ENCODE measurements at places on chromosomes 11 and 22.

- no peak for DNase-seq
Measured at GRCh38 chr22:42021571-42021970, 23.0 kb downstream of the WBP2NL start.

DNA sequence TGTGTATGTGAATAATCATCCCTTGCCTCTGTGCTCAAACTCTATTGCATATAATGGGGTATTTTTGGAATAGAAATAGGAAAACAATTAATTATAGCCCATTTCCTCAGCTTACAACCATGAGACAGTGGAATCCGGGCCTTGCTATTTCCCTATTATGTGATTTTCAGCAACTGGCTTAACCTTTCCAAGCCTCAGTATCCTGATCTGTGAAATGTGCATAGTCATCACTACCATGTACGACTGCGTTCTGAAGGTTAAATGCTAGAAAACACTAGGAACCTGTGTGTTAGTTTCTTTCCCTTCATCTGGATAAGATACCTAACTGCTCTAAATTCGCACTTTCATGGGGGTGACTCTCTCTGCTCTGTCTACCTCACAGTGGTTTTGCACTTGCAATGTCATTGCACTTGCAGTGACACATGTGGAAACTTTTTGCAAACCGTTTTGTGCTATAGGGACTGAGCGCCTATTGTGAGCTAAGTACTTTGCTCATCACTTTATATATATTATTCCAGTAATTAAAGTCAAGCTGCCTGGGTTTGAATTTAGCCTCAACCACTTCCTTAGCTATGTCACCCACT lies 48.3 kb downstream of the IRAG1 start:
- DNase-seq = no peak

DNA sequence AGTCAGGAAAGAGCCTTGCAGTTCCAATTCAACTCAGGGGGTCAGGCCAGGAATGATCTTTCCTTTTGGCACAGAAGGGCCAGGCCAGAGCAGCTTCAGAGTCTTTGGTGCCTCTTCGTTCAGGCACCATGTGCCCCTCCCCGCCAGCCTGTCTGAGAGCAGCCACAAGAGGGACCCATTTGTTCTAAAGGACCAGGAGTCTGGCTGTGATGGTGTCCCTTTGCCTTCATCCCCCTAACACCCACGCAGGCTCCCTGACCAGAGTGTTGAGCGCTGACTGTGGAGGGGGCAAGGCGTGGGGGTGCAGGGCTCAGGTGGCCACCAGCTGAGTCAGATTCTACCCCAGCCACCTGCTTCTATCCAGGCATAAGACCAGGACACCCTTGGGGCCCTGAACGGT lies 156.4 kb downstream of the TTC17 start:
- DNase-seq = no peak

GRCh38 chr22:29782061-29782845 lies 15.1 kb downstream of the UQCR10 start:
- DNase-seq = no peak

DNA sequence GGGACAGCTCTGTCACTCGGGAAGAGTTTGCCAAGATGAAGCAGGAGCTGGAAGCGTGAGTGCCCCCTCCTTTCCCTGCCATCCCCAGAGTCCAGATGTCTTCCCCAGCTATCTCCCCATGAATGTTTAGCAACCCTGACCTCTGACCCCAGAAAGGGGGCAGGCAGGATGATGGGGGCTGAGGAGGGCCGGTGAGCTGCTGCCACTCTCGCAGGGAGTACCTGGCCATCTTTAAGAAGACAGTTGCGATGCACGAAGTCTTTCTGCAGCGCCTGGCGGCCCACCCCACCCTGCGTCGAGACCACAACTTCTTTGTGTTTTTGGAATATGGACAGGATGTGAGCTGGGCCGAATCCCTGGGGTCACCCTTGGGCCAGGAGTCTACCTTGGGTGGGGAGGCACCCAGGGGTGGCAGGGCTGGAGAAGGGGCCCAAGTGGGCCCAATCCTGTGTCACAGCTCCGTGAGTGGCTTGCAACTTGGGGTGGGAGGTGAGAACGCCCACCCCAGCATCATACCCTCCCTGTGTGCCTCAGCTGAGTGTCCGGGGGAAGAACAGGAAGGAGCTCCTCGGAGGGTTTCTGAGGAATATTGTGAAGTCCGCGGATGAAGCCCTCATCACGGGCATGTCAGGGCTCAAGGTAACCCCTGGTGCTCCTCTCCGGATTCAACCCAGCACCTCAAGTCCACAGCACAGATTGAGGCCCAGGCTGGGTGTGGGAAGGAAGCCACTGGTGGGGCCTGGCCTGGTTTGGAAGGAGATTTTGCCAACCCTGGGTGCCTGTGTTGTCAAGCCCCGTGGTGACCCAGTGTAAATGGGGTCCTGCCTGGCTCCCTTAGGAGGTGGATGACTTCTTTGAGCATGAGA lies 7.5 kb downstream of the CFL1 start:
- no peak for DNase-seq

GRCh38 chr11:100061006-100061405 lies 626.1 kb upstream of the ARHGAP42 start:
- no peak for DNase-seq

GRCh38 chr22:45837508-45837907 lies 139.5 kb downstream of the WNT7B start:
- DNase-seq = no peak

DNA sequence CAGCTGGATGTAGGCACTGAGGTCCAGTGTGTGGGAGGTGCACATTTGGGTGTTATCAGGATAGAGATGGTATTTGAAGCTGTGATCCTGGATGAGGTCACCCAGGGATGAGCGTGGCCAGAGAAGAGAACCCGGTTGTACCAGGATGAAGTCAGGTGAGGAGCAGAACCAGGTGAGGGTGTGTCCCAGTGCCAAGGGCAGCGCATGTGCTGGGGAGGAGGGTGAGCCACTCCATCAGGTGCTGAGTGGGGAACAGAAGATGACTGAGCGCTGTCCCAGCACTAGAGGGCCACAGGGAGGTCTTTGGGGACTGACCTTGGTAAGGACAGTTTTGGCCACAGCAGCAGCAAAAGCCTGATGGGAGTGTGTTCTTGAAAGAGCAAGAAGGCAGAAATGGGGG lies 2.7 kb downstream of the ARL2 start:
- DNase-seq = no peak
